ENCODE measurements at places on chromosomes 1 and 21. TPM values are rescaled to one million over a fixed set of nuclear protein-coding genes. Genes with fewer than 3 reads are reported as not detected.
A peak's percentile ranks its signal among the peaks of the same experiment; 100 is the strongest.

OR2T33 gene
- total RNA-seq: not detected

CD247 gene
- total RNA-seq: 2.0 TPM

FCRL4 gene
- under 0.01 TPM for total RNA-seq

NUP210L gene
- total RNA-seq: under 0.01 TPM

LENEP gene
- not detected for total RNA-seq

VHLL gene
- total RNA-seq: 0.98 TPM

STK40 gene
- total RNA-seq: 26.2 TPM

CFHR2 gene
- not detected for total RNA-seq

MIS18A gene
- total RNA-seq: 7.2 TPM

VWA1 gene
- 44.8 TPM for total RNA-seq

ZNF697 gene
- total RNA-seq: 9.5 TPM

TNFRSF4 gene
- total RNA-seq: 0.64 TPM

GRCh38 chr1:16117369-16117768 is 38.5 kb downstream of the EPHA2 start:
- no peaks in the 10 kb centered on the region for H3K4me1 ChIP-seq
- H3K4me3 ChIP-seq: no peak overlapping the region
- no peak for DNase-seq
- H3K27ac ChIP-seq: no peak overlapping the region
- no peaks in the 10 kb centered on the region for H3K27me3 ChIP-seq
- H3K36me3 ChIP-seq: no peaks in the 10 kb centered on the region

DNA sequence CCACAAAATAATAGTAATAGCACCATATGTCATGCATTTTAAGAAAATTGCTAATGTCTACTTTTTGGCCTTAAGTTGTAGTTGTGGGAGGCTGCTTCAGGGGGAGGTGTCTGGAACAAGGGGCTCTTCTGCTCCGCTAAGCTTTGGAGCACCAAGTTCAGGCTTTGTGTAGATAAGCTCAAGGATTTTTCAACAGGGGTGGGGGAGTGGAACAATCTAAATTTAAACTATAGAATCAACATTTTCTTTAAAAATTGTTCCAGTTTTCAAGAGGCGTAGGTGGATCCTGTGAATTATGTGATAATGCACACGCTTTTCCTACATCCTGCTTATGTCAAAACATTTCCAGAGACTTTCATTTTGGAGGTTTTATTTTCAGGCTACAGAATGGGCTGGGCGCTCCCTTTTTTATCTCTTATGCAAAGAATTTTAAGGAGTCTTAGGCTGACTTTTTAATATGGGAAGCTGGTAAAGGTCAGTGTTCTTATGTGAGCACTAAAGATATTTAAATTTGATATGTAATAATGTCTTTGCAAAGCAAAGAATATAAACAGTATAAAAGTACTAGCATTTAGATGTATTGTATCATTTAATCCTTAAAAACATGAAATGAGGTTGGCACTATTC is 9.9 kb downstream of the ATP1A1 start:
- H3K4me3 ChIP-seq: no peak overlapping the region
- DNase-seq: no peak
- peaks cover 15% of the 10 kb centered on the region for H3K36me3 ChIP-seq
- H3K4me1 ChIP-seq: peaks cover 4% of the 10 kb centered on the region
- no peaks in the 10 kb centered on the region for H3K27me3 ChIP-seq

GRCh38 chr1:29426701-29427279 is 190.5 kb downstream of the PTPRU start:
- H3K4me3 ChIP-seq: no peak overlapping the region
- no peaks in the 10 kb centered on the region for H3K27me3 ChIP-seq
- no peak overlapping the region for H3K27ac ChIP-seq
- no peaks in the 10 kb centered on the region for H3K4me1 ChIP-seq
- DNase-seq: no peak

- peak; percentile 78 for DNase-seq
- no peaks in the 10 kb centered on the region for H3K4me1 ChIP-seq
- H3K27me3 ChIP-seq: no peaks in the 10 kb centered on the region
Measured at GRCh38 chr21:39387461-39388037, 38.7 kb upstream of the HMGN1 start.

DNA sequence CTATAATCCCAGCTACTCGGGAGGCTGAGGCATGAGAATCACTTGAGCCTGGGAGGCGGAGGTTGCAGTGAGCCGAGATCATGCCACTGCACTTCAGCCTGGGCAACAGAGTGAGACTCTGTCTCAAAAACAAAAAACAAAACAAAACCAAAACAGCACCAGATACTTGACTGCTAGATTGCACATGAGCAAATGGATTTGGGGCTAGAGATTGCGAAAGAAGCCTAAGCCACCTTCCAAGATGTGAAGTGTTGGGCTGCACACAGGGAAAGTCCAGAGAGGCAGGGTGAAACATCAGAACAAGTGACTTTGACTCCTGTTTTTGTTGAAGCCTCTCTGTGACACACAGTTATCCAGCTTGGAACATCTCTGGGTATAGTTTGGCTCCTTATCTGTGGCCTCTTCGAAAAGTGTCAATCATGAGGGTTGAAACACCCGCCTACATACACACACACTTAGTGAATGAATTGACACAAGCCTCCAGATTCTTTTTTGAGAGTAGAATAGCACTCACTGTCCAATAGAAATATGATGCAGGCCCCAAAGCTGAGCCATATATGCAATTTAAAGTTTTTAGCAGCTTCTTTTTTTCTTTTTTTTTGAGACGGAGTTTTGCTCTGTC is 34.2 kb upstream of the GPR137B start:
- H3K4me3 ChIP-seq: no peak overlapping the region
- no peak overlapping the region for H3K27ac ChIP-seq
- no peak for DNase-seq
- H3K4me1 ChIP-seq: no peaks in the 10 kb centered on the region

DNA sequence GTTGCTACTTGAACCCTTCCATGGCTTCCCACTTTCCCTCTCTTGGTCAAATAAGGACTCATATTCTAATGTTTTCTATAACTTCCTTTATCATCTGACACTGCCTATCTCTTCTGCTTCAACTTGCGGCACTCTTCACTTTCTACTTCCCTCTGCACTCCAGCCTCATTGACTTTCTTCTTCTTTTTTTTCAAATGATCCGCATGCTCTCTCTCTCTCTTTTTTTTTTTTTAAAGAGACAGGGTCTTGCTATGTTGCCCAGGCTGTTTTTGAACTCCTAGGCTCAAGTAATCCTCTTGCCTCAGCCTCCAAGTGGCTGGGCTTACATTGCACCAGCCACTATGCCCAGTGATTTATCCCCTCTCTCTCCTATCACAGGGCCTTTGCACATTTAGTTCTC is 7.3 kb upstream of the IL10 start:
- H3K4me1 ChIP-seq: no peaks in the 10 kb centered on the region
- no peak overlapping the region for H3K4me3 ChIP-seq
- no peak for DNase-seq
- no peaks in the 10 kb centered on the region for H3K27me3 ChIP-seq

GRCh38 chr21:21907271-21907670 is 909.1 kb downstream of the NCAM2 start:
- H3K36me3 ChIP-seq: no peaks in the 10 kb centered on the region
- no peak overlapping the region for H3K4me3 ChIP-seq
- no peaks in the 10 kb centered on the region for H3K4me1 ChIP-seq
- no peak overlapping the region for H3K27ac ChIP-seq
- DNase-seq: no peak

DNA sequence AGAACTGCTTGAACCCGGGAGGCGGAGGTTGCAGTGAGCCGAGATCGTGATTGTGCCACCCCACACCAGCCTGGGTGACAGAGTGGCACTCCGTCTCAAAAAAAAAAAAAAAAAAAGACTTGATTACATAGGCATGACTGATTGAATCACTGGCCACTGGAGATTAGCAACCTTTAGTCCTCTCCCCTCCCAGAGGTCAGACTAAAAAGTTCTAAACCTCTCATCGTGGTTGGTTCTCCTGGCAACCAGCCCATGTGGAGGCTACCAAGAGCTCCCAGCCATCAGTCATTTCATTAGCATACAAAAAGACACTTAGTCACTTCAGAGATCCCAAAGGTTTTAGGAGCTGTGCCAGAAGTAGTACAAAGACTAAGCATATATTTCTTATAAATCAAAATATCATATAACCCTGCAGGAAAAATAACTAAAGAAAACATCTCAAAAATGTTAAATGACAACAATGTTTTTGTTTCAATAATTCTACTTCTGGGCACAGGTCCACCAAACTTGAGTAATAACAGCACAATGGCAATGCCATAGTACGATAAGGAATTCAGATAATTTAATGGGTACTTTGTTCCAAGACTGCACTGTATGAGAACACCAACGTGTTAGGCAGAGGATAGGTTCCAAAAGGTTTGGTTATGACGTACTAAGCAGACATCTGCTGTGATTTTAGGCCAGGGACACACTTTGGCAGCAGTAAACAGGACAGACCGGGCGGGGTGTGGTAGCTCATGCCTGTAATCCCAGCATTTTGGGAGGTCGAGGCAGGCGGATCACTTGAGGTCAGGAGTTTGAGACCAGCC is 18.1 kb downstream of the USP48 start:
- peak overlapping the region; percentile 79 for H3K27ac ChIP-seq
- no peak overlapping the region for H3K4me3 ChIP-seq
- H3K4me1 ChIP-seq: no peaks in the 10 kb centered on the region
- H3K27me3 ChIP-seq: no peaks in the 10 kb centered on the region
- peak; percentile 57 for DNase-seq

- H3K4me3 ChIP-seq: no peak overlapping the region
- no peaks in the 10 kb centered on the region for H3K36me3 ChIP-seq
- H3K27me3 ChIP-seq: no peaks in the 10 kb centered on the region
- H3K27ac ChIP-seq: no peak overlapping the region
Measured at GRCh38 chr1:27090911-27091310, 64.0 kb downstream of the SLC9A1 start.

DNA sequence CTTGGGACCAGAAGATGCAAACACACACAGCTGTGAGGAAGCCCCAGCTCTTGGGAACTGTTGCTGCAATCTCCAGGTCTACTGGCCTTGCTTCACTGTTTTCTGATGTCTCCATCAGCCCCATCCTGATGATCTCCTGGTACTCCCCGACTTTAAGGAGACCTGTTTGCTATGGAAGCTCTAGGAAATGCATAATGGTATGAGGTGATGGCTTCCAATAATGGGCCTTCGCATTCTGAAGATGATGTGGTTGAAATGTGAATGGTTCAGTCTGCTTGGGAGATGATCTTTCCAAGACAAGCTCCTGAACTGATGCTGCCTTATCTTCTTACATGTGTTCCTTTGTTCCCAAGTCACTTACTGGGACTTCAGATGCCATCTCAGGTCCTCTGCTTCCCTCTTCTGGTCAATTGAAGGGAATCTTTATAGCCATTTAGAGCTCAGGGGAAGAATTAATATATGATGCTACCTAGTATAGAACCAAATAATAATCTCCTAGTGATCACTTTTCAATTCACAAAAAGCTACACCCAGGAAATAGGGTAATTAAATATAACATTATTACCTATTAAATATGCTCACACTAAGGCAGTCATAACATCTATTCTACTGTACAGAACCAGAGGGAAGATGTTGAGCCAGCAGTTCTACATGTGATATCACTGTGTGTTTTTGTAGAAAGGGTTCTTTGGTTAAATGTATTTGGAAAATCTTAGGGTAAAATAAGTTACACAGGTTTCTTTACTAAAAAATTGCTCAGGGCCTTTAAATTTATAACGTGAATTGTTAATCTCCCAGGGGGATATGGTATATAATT is 73.9 kb upstream of the VTCN1 start:
- H3K27ac ChIP-seq: no peak overlapping the region
- H3K36me3 ChIP-seq: no peaks in the 10 kb centered on the region
- H3K4me1 ChIP-seq: no peaks in the 10 kb centered on the region
- no peak for DNase-seq
- H3K27me3 ChIP-seq: no peaks in the 10 kb centered on the region
- H3K4me3 ChIP-seq: no peak overlapping the region

- no peaks in the 10 kb centered on the region for H3K36me3 ChIP-seq
- DNase-seq: no peak
- H3K4me3 ChIP-seq: no peak overlapping the region
- no peaks in the 10 kb centered on the region for H3K27me3 ChIP-seq
Measured at GRCh38 chr1:32199717-32200072, 700 bp upstream of the CCDC28B start.

GRCh38 chr1:81254560-81254959 is 546.2 kb upstream of the ADGRL2 start:
- H3K27me3 ChIP-seq: no peaks in the 10 kb centered on the region
- H3K36me3 ChIP-seq: no peaks in the 10 kb centered on the region
- H3K27ac ChIP-seq: no peak overlapping the region

DNA sequence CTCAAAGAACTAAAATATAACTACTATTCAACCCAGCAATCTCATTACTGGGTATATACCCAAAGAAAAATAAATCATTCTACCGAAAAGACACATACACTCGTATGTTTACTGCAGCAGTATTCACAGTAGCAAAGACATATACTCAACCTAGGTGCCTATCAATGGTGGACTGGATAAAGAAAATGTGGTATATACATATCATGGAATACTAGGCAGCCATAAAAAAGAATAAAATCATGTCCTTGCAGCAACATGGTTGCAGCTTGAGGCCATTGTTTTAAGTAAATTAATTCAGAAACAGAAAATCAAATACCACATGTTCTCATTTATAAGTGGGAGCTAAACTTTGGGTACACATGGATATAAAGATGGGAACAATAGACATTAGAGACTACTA is 266.2 kb upstream of the POU3F1 start:
- no peak overlapping the region for H3K4me3 ChIP-seq
- no peaks in the 10 kb centered on the region for H3K36me3 ChIP-seq
- H3K27ac ChIP-seq: no peak overlapping the region
- no peaks in the 10 kb centered on the region for H3K27me3 ChIP-seq
- DNase-seq: no peak

- DNase-seq: peak; percentile 72
- peaks cover 4% of the 10 kb centered on the region for H3K4me1 ChIP-seq
- no peak overlapping the region for H3K4me3 ChIP-seq
- no peaks in the 10 kb centered on the region for H3K27me3 ChIP-seq
Measured at GRCh38 chr1:64474665-64475439, 4.9 kb downstream of the CACHD1 start.

- H3K4me3 ChIP-seq: no peak overlapping the region
- DNase-seq: no peak
- H3K4me1 ChIP-seq: peaks cover 4% of the 10 kb centered on the region
- H3K27ac ChIP-seq: peak overlapping the region; percentile 78
- H3K36me3 ChIP-seq: no peaks in the 10 kb centered on the region
- H3K27me3 ChIP-seq: no peaks in the 10 kb centered on the region
Measured at GRCh38 chr21:38832664-38833063, 26.9 kb downstream of the ETS2 start.

- H3K4me1 ChIP-seq: no peaks in the 10 kb centered on the region
- no peaks in the 10 kb centered on the region for H3K27me3 ChIP-seq
- no peak overlapping the region for H3K4me3 ChIP-seq
- H3K27ac ChIP-seq: no peak overlapping the region
- H3K36me3 ChIP-seq: no peaks in the 10 kb centered on the region
Measured at GRCh38 chr1:85894651-85895050, 186.4 kb upstream of the ZNHIT6 start.

- no peak overlapping the region for H3K4me3 ChIP-seq
- no peaks in the 10 kb centered on the region for H3K4me1 ChIP-seq
- no peaks in the 10 kb centered on the region for H3K27me3 ChIP-seq
Measured at GRCh38 chr1:165144757-165145397, 211.6 kb downstream of the LMX1A start.

- H3K27ac ChIP-seq: no peak overlapping the region
- H3K4me1 ChIP-seq: no peaks in the 10 kb centered on the region
- H3K36me3 ChIP-seq: no peaks in the 10 kb centered on the region
- DNase-seq: no peak
- no peaks in the 10 kb centered on the region for H3K27me3 ChIP-seq
- H3K4me3 ChIP-seq: no peak overlapping the region
Measured at GRCh38 chr1:8541961-8542521, 224.1 kb downstream of the SLC45A1 start.

GRCh38 chr1:228096416-228097332 is 6.5 kb downstream of the C1orf35 start:
- H3K36me3 ChIP-seq: peaks cover 4% of the 10 kb centered on the region
- H3K27ac ChIP-seq: no peak overlapping the region
- H3K4me3 ChIP-seq: no peak overlapping the region
- H3K4me1 ChIP-seq: peaks cover 13% of the 10 kb centered on the region
